ENCODE measurements at places on chromosomes 1 and 21. TPM values are rescaled to one million over a fixed set of nuclear protein-coding genes. Genes with fewer than 3 reads are reported as not detected.

DNA sequence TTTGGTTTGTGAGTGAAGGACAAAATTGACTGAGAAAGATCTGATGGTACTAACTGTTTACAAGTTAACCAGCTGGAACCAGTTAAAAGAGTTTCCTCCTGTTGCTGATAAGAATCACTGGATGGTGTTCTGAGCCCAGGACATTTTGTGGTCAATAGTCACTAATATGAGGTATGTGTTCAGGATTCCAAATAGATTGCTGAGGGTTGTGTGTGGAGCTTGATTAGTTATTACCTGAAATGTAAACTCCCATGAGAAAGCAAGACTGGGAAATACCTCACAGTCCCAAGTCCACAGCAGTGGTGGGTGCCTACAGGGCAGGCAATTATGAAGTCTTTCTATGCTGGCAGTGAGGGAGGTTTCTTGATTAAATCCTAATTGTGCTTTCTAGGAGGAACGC lies 164.6 kb downstream of the DNM3 start:
- no peak for DNase-seq

DNA sequence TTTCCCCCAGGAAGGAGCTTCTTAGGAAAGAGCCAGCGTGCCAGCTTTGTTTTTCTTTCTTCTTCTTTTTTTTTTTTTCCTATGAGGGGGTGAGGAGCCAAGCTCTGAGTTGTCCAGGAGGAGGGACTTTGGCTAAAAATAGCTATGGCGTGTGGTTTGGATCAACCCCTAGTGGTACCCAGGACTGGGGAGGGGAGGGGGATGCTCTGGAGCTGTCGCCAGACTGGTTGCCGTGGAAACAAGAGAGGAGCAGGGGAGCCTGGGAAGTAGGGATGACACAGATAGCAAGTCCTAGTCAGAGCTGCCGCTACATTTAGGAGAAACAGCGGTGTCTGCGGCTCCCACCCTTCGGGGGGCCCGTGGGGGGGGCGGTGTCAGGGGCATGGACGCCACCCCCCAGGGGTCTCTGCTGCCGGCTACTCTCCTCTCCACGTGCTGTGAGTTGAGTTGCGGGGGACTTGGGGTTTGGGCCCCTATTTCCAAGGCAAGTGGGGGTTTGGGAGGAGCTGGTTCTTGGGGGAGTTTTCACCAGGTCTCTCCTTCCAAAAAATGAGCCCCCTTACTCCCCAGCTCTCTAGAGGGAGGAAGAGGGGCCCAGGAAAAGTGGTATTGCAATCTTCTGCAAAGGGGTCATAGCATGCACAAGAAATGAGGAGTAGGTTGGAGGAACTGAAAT lies at the start of gene KCNJ9:
Gene KCNJ9, plus strand, starts transcription at position 278 of the 676 bp plus-strand sequence. CDS start 2,493 bp downstream, outside the sequence.
- DNase-seq: no peak

DNA sequence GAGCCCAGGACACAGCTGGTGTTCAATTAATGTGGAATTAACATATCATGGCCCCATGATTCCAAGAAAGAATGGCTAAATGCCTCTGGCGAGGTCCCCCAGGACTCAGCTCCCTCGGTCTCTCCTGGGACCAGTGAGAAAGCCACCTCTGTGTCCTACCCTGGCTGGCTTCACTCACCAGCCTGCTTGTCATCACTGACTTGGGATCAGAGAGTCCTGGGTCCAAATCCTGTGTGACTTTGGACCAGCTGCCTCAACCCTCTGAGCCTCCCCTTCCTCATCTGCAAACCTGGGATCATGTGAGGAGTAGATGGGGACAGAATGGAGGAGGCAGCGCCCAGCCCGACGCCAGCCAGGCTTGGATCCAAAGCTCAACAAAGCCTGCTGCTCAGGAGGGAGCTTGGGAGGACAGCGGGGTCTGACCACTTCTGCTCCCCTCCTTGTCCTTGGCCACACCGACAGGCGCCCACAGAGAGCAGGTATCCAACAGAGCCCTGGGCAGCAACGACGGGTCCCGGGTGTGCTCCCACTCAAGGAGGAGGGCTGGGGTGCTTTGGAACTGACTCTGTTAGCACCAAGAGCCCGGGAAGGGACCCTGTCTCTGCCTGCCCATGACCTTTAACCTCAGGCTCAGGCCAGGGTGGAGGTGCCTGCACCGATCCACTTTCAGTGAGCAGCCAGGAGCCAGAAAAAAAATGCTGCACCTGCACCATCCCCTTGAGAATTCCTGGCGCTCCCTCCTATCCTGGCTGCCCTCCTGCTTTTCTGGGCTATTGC lies 3.2 kb downstream of the SH2D5 start:
- no peak for DNase-seq

DNA sequence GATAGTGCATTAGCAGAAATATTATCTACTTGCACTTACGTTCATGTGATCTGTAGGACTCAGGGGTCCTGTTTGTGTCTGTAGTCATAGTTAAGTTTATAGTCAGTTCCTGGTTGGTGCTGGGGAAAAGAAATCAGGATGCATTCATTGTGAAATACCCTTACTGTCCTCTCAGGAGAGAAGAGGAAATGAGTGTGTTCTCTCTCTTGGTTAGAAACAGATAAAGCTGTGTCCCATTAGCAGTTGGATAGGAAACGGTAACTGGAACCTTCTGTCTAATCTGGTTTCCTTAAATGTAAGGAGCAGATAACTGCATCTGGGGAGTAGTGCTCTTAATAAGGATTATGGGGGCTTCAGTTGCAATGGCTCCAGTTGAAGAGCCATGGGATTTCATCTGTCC lies 8.9 kb downstream of the SDCCAG8 start:
- no peak for DNase-seq

GRCh38 chr1:66777831-66778230 lies 23.2 kb downstream of the INSL5 start:
- DNase-seq: no peak

DNA sequence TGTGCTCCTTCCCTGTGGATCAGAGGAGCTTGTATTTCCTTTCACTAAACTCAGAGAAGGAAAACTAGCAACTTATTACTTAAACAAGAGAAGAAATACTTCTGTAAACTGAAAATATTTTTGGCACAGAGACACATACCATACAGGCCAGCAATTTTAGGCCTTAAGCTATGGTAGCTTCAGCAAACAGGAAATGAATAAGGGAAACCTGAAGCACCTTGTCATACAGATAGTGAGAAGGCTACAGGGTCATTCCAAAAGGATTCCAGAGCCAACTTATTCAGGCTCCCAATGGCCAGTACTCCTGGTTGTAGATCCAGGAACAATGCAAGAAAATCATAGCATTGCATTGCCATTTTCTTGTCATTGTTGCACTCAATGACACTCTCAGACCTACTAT lies 9.1 kb upstream of the KYAT3 start:
- no peak for DNase-seq

S100A7A gene
- total RNA-seq: not detected

DNA sequence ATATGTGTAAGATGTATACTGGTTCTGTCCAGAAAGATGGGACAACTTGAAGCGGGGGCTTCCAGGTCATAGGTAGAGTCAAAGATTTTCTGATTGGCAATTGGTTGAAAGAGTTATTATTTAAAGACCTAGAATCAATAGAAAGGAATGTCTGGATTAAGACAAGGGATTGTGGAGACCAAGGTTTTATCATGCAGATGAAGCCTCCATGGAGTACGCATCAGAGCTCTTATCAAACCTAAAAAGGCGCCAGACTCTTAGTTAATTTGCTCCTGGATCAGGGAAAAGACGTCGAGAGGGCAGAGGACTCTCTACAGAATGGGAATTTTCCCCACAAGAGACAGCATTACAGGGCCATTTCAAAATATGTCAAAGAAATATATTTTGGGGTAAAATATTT lies 23.7 kb upstream of the ETV3 start:
- no peak for DNase-seq

EMC1 gene
- total RNA-seq: 37.4 TPM

PCAT6 gene
- total RNA-seq: not detected

OXCT2 gene
- total RNA-seq: 0.90 TPM

NKAIN1 gene
- total RNA-seq: 1.1 TPM
